Stimulated activated naive CD8-positive, alpha-beta T cell treated with anti-CD3 and anti-CD28 coated beads, Interleukin-15, Interleukin-2, amounts not matched to agents 100 U/mL and 50 U/mL, for 24 hours (primary cell): ENCODE measurements at places on chromosomes 5 and 9.

DNA sequence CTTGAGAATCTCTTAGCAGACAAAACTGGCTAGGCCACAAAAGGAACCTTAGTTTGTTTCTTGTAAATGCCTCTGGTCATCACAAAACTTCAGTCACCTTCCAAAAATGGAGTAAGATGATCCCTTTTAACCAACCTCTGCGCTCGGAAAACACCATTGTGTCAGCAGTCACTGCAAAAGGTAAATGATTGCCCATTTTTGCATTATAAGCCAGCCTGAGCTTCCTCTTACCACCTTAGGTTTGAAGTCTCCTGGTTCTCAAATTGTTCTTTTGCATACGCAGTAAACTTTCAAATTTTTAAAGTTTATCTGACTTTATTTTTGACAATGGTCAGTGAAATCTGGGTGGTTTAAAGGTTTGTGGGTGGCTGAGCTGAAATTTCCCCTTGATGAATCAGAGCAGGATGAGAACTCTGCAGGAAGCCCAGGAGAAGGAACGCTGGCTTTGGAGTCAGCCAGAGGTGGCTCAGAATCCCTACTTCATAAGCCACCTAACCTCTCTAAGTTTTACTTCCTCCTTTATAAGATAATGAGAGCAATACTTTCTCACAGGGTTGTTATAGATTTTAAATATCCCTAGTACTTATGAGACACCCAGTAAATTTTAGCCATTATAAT lies 131.4 kb downstream of the MED10 start:
- DNase-seq, result no peak

- no peak for DNase-seq
These were observed 49.3 kb downstream of the SREK1 start for GRCh38 chr5:66193419-66193818.

- peak; percentile 5 for DNase-seq
These were observed 372.0 kb upstream of the KIF2A start for GRCh38 chr5:61933787-61934626.

DNA sequence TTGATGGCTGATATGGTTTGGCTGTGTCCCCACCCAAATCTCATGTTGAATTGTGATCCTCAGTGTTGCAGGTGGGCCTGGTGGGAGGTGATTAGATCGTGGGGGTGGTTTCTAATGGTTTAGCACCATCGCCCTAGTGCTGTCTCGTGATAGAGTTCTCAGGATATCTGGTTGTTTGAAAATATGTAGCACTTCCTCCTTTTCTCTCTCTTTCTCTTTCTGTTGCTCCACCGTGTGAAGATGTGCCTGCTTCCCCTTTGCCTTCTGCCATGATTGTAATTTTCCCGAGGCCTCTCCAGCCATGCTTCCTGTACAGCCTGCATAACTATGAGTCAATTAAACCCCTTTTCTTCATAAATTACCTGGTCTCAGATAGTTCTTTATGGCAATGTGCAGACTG lies 111.6 kb downstream of the SREK1 start:
- no peak for DNase-seq

- no peak for DNase-seq
These were observed 78.4 kb downstream of the TSPAN17 start for GRCh38 chr5:176725521-176726280.

- DNase-seq, result no peak
These were observed 2.3 kb downstream of the MEGF9 start for GRCh38 chr9:120711841-120712538.

- no peak for DNase-seq
These were observed 283.4 kb downstream of the GADD45G start for GRCh38 chr9:89888233-89888632.

GRCh38 chr9:131678499-131679111 lies 61.3 kb downstream of the RAPGEF1 start:
- peak; percentile 82 for DNase-seq

DNA sequence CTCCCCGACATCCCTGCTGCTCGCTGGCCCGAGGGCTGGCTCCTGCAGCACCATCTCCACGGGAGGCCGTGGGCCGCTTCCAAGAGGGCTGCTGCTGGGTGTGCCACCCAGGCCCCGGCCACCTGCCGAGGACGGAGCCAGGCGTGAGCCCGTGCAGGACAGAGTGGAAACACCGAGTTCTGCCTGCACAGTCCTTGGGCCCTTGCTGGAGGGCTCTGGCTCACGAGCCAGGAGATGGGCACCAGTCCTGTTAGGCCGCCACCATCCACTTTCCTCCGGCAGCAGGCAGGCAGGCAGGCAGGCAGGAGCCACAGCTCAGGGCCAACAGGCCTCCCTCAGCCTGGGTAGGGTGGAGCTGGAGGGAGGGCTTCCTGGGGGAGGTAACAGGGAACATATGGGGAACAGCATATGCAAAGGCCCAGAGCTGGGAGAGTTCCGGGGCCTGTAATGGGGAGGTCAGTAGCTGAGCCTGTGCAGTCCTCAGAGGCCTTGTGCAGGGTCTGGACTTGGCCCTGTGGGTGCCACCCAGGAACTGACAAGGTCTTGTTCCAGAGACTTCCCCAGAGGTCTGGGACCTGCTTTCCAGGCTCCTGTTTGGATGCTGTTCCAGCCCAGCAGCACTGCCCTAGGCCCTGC lies 31.9 kb downstream of the RXRA start:
- no peak for DNase-seq

GRCh38 chr5:136082390-136083193 lies 50.1 kb upstream of the SMAD5 start:
- peak; percentile 76 for DNase-seq

GRCh38 chr5:91142819-91143218 lies 240.3 kb downstream of the ARRDC3 start:
- no peak for DNase-seq

GRCh38 chr5:141514330-141515133 lies 25.7 kb downstream of the PCDHGC5 start:
- DNase-seq, result peak; percentile 31

DNA sequence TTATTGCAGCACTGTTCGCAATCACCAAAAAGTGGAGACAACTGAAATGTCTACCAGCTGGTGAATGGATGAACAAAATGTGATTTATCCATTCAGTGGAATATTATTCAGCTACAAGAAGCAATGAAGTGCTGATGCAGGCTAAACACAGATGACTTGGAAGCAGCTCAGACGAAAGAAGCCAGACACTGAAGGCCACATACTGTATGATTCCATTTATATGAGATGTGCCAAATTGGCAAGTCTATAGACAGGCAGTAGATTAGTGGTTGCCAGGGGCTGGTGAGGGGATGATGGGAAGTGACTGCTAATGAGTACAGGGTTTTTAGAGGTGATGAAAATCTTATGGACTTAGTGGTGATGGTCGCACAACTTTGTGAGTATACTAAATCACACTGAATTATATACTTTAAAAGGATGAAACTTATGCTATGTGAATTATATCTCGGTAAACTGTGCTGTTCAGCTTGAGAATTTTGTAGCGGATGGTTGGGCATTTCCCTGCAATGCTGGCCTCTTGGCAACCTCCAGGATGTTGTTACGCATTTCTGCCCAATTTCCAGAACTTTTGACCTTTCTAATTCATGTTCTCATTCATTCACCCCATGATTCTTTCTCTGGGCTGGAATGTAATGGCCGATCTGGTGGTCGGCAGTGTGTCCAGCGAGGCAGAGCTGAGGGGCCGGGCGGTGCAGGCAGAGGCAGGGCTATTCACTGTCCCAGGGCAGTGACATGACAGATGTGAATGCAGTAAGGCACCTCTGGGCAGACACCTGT lies 22.0 kb upstream of the WNK2 start:
- DNase-seq, result no peak

GRCh38 chr5:25339541-25339940 lies 694.8 kb upstream of the CDH10 start:
- DNase-seq, result no peak

- no peak for DNase-seq
These were observed 12.7 kb downstream of the PLK2 start for GRCh38 chr5:58447226-58447625.

GRCh38 chr9:72592502-72593403 lies 71.3 kb downstream of the TMC1 start:
- peak; percentile 17 for DNase-seq

DNA sequence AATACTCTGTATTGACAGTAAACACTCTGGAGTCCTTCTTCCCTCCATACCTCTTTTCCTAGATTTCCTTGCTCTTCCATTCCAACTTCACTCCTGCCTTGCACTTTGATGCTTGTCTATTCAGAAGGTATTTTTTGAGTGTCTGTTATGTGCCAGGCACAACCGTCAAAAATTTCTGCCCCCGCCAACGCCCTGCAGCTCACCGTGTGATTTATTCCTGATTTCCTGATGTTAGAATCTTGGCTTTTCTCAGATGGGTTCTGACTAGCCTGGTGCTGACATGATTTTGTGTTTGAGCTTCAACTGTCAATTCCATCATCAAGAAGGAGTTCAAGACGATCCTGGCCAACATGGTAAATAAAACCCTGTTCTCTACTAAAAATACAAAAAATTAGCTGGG lies 297.5 kb downstream of the AGTPBP1 start:
- DNase-seq, result no peak

- no peak for DNase-seq
These were observed 163.7 kb downstream of the ELAVL2 start for GRCh38 chr9:23662320-23662719.

DNA sequence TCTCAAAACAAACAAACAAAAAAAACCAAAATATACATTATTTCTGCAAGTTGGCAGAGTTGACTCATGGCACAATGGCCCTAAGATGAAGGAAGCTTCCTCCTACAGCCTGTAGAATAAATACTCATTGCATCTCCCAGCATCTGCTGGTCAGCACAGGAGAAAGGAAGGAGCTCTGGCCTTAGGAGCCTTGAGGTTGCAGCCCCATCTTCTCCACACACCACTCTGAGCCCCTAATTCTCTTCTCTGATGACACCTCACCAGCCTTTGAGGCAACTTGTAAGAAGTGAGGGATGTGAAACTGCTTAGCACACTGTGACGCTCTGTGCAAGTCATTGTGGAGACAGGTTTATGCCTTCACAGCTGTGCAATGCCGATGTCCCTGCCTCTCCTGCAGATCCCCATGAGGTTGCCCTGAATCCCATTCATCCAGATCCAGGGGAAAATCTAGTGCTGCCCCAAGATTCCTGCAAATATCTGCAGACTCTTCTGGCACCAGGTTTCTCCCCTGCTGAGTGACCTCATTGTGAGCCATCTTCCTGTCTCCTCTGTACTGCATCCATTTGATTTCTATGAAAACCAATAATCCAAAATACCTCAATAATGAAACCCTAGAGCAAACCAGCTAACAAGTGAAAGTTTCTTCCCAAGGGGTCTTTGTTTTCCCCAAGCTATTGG lies 65.3 kb upstream of the TGFBR1 start:
- DNase-seq, result no peak

DNA sequence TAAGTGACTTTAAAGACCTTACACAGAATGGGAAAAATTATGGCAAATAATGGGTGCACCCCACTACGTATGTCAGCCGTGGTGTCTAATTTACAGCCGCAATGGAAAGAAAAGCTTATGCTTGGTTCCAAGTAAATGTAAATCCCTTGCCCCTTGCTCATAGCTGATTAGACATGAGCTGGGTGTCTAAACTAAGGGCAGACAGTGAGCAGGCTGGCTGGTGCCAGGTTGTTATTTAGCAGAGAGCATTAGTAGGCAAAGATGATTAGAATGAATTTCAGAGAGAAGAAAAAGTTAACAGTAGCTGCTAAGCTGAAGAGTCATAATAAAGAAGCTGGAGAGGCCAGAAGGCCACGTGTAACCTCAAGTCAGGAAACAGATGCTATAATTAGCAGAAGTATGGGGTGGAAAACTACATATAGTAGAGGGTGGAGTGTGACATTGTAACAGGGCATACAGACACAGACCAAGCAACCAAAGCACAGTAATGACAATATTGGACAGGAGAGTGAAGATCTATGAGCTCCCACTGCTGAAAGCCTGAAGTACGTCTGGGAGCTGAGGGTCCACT lies 257.7 kb downstream of the MCTP1 start:
- DNase-seq, result no peak

- DNase-seq, result peak; percentile 79
These were observed 1.3 kb downstream of the NOTCH1 start for GRCh38 chr9:136544548-136544963.

DNA sequence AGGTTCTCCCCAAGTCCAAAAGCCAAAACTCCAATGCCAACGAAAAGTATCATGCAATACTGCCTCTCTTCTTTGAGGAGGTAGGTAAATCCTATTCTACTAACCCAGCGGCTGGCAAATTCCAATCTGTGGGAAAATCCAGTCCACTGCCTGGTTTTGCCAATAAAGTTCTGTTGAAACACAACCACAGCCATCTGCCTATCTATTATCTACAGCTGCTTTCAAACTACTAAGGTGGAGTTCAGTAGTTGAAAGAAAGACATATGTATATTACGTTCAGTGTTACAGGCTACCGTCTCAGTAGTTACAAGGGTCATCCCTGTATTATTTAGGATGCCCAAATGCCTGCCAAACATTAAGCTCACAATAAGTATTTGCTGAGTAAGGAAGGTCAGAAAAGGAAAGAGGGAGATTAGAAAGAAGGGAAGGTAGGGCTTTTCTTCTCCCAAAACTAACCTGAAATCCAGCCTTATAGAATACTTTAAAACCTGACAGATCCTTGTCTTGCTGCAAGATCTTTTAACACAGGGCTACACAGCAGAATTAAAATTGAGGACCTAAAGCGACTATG lies 16.2 kb downstream of the ARL15 start:
- no peak for DNase-seq

DNA sequence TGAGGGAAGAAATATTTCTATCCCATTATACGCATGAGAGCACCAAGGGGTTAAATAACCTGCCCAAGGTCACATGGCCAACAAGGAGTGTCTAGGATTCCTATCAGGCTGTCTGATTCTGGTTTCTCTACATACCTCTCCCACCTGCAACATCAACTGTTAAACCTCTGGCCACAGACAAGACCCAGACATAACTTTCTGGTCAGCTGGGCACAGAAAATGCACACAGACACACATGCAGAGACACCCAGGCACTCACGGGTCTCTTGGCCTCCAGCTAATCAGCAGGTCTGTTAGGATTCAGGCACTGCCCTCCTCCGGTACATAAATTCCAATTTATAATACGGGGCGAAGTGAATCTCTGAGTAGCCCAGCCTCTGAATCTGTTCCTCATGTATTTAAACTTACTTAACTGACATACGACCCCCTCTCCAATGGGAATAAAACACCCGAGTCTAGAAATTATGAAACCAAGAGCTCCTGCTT lies 1.5 kb downstream of the SEPTIN8 start:
- DNase-seq, result no peak

- DNase-seq, result no peak
These were observed 260.1 kb downstream of the EBF1 start for GRCh38 chr5:158839638-158840037.

DNA sequence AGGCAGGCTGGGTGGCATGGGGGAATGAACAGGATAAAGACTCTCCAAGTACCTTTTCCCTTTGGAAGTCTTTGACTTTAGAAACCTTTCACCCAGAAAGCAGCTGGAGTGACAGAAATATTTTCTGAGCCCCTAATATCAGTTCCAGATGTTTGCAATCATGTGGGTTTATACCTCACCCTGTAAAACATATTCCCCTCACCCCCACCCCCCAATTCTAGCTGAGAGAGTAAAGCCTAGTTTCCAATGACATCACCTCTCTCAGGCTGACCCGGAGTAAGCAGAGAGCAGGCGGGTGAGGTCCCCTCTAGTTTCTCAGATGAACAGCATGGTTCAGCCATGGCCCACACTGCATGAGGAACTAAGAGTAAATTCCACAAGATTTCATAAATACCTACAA lies 82.9 kb upstream of the TRIM32 start:
- DNase-seq, result no peak
